ENCODE measurements at places on chromosomes 1 and 21. TPM values are rescaled to one million over a fixed set of nuclear protein-coding genes. Genes with fewer than 3 reads are reported as not detected.
A peak's percentile ranks its signal among the peaks of the same experiment; 100 is the strongest.

TRAF5 gene
- 25.7 TPM for total RNA-seq

S100A1 gene
- total RNA-seq, result 17.9 TPM

CD247 gene
- total RNA-seq, result 0.26 TPM

TRIM45 gene
- total RNA-seq, result 5.4 TPM

LRRC38 gene
- total RNA-seq, result not detected

FCGR3A gene
- 18.7 TPM for total RNA-seq

VWA5B1 gene
- total RNA-seq, result not detected

SAMD13 gene
- total RNA-seq, result not detected

CACNA1S gene
- total RNA-seq, result not detected

FMO4 gene
- total RNA-seq, result 3.2 TPM

LORICRIN gene
- total RNA-seq, result not detected

KPRP gene
- total RNA-seq, result not detected

AGO1 gene
- total RNA-seq, result 17.1 TPM

CHIA gene
- not detected for total RNA-seq

- H3K27me3 ChIP-seq, result no peaks in the 10 kb centered on the region
- no peak for DNase-seq
- no peaks in the 10 kb centered on the region for H3K4me1 ChIP-seq
- no peak overlapping the region for H3K27ac ChIP-seq
- no peaks in the 10 kb centered on the region for H3K36me3 ChIP-seq
- H3K4me3 ChIP-seq, result no peak overlapping the region
These were observed 9.4 kb downstream of the TIAM1 start for GRCh38 chr21:31334648-31335121.

DNA sequence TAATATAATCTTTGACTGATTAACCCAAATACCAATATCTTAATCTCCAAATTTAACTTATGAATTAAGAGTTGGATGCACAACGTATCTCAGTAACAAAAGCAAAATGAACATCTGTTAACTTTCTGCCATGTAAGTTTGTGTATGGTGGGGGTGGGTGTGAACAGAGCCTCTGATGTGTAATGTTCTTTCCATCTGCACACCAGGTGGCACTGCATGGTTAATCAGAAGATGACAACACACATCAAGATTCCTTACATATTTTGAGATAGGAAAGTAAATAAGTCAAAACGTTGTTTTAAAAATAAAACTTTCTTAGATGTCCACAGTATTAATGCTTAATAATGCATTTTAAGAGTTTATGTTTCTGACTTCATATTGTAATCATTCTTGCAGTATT is 251.9 kb downstream of the DPYD start:
- no peaks in the 10 kb centered on the region for H3K4me1 ChIP-seq
- H3K4me3 ChIP-seq, result no peak overlapping the region
- no peaks in the 10 kb centered on the region for H3K36me3 ChIP-seq

GRCh38 chr1:66489972-66490601 is 43.9 kb upstream of the SGIP1 start:
- peaks cover 7% of the 10 kb centered on the region for H3K4me1 ChIP-seq
- no peaks in the 10 kb centered on the region for H3K27me3 ChIP-seq
- no peak for DNase-seq
- no peaks in the 10 kb centered on the region for H3K36me3 ChIP-seq
- H3K4me3 ChIP-seq, result no peak overlapping the region

DNA sequence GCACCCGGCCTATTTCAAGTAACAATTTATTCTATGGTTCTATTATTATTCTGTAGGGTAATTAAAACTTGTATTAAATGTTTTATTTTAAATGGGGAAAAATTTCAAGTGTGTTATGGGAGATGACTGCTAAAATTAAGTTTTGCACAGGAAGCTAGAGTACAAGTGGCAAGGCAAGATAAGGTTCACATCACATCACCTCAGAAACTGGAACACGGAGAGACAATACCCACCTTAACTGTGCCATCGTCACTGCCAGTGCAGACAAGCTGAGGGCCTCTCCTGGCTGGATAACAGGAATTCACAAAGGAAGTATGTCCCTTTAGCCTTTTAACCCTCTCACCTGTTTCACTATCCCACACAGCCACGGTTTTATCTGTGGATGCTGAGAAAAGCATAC is 7.6 kb downstream of the SNRNP40 start:
- no peak overlapping the region for H3K27ac ChIP-seq
- DNase-seq, result no peak
- H3K4me1 ChIP-seq, result no peaks in the 10 kb centered on the region
- H3K4me3 ChIP-seq, result no peak overlapping the region
- no peaks in the 10 kb centered on the region for H3K27me3 ChIP-seq

- H3K27ac ChIP-seq, result peak overlapping the region; percentile 72
- DNase-seq, result no peak
These were observed 37.7 kb upstream of the IPO9 start for GRCh38 chr1:201791051-201791778.

DNA sequence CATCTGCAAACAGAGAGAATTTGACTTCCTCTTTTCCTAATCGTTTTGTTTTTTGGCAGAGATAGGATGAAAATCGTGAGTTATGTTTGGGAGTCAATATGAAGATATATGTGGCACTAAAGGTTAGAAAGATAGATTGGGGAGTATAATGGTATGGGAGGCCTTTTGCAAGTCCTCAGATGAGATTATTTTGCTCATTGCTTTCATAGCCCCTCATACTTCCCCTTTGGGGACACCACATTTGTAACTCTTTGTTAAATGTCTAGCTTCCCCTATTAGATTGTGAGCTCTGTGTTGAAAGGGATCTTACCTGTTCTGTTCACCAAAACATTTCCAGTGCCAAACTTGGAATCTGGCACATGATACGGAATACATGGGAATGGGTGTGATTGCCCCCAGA is 30.2 kb downstream of the RAVER2 start:
- no peak overlapping the region for H3K27ac ChIP-seq
- no peaks in the 10 kb centered on the region for H3K4me1 ChIP-seq
- H3K27me3 ChIP-seq, result no peaks in the 10 kb centered on the region
- no peak for DNase-seq
- no peak overlapping the region for H3K4me3 ChIP-seq

DNA sequence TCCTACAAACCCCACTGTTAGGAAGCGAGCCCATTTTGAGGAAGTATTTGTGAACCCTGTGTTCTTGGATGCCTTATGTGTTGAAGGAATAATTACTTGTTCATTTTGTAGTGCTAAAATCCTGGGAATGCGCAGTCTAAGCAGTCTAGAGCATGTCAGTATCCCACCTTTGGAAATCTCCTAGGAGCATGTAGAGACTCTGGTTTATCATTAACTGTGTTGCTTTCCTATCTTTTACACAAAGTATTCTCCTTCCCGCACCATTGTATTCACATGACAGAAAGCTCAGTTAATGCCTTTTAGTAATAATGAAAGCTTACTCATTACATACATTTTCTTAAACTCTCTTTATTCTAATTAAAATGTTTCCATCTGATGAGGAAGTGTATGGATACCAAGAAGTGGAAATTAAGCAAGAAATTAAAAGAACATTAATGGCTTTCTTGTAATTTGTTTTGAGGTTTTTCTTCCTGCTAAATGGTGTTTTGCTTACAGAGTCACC is 99.4 kb downstream of the CAMTA1 start:
- no peak overlapping the region for H3K27ac ChIP-seq
- peaks cover 7% of the 10 kb centered on the region for H3K36me3 ChIP-seq
- H3K4me3 ChIP-seq, result no peak overlapping the region
- no peaks in the 10 kb centered on the region for H3K27me3 ChIP-seq

- H3K4me3 ChIP-seq, result no peak overlapping the region
- no peaks in the 10 kb centered on the region for H3K27me3 ChIP-seq
- no peaks in the 10 kb centered on the region for H3K36me3 ChIP-seq
- no peak overlapping the region for H3K27ac ChIP-seq
- H3K4me1 ChIP-seq, result no peaks in the 10 kb centered on the region
- no peak for DNase-seq
These were observed 102.8 kb upstream of the COL24A1 start for GRCh38 chr1:86259390-86259789.

DNA sequence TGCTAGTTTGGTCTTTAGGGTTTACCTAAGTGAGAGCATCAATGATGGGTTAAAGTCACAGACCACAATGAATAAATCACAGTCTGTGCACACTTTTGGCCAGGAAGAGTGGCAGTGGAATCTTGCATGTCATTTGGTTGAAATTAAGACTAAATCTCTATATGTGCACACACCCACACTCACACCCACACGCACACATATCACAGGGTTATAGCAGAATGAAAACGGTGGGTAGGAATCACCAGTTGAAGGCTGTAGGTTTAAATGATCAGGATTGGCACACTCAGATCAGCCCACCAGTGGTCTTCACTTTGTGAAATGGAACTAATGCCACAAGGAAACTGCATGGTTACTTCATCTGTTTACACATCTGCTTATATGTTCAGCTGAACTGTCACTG is 97.6 kb upstream of the ADAR start:
- H3K27ac ChIP-seq, result no peak overlapping the region
- peaks cover 6% of the 10 kb centered on the region for H3K4me1 ChIP-seq
- no peaks in the 10 kb centered on the region for H3K36me3 ChIP-seq
- no peak for DNase-seq
- no peak overlapping the region for H3K4me3 ChIP-seq

DNA sequence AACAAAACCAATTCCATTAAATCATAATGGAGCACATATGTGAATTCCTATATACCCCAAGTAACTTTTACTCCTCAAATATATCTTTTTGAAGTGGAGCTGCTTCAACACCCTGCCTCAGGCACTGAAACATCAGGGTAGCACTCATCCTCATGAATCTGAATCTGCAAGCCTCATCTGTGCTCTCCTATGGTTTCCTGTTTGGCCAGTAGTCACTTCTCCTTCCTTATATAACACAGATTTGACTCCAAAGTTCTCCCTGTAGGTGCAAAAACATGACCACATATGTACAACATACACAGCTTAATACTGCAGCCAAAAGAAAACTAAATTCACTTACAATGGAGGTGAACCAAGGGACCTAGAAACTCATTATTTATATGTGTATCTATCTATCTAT is 7.2 kb downstream of the TRIT1 start:
- no peaks in the 10 kb centered on the region for H3K27me3 ChIP-seq
- no peak overlapping the region for H3K27ac ChIP-seq
- no peaks in the 10 kb centered on the region for H3K36me3 ChIP-seq
- H3K4me1 ChIP-seq, result peaks cover 42% of the 10 kb centered on the region
- no peak overlapping the region for H3K4me3 ChIP-seq

- no peak for DNase-seq
- H3K27ac ChIP-seq, result peak overlapping the region; percentile 85
- H3K36me3 ChIP-seq, result peaks cover 3% of the 10 kb centered on the region
- H3K27me3 ChIP-seq, result no peaks in the 10 kb centered on the region
- H3K4me3 ChIP-seq, result peak overlapping the region; percentile 69
These were observed 469 bp upstream of the S100A16 start for GRCh38 chr1:153613406-153613805.

DNA sequence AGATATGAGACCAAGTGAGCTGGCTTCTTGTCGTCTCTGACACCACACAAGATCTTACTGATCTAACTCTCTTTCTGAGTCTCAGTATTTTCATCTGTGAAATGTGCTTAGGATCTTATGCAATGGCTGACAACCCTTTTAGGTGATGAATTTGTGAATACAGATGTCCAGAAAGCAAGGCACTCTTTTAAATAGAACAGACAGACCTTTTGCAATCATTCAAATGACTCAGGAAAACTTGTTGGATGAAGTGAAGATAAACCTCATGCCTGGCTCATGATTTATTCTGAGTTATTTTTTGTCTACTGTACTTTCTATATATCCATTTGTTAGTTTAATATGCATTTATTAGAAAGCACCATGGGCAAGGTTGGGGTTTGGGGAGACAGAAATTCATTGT is 411.3 kb downstream of the PTPRU start:
- no peak overlapping the region for H3K27ac ChIP-seq
- H3K27me3 ChIP-seq, result no peaks in the 10 kb centered on the region
- DNase-seq, result no peak

DNA sequence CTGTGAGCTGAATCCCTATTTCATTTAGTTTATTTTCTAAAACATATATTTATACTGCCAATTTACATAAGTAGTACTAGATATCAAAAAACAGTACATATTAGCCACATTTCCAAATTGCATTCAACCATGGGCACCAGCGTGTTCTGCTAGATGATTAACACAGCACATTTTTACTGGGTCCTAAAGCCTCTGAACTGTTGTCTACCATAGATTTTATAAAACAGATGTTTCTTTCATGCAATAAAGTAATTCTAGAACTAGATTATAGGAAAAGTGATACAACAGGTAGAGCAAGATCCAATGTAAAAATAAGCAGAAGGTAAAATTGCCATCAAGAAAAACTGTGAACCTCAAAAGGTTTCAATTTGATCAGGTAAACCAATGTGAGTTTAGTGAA is 108.6 kb downstream of the FAF1 start:
- H3K27ac ChIP-seq, result no peak overlapping the region
- no peaks in the 10 kb centered on the region for H3K4me1 ChIP-seq
- no peak overlapping the region for H3K4me3 ChIP-seq

DNA sequence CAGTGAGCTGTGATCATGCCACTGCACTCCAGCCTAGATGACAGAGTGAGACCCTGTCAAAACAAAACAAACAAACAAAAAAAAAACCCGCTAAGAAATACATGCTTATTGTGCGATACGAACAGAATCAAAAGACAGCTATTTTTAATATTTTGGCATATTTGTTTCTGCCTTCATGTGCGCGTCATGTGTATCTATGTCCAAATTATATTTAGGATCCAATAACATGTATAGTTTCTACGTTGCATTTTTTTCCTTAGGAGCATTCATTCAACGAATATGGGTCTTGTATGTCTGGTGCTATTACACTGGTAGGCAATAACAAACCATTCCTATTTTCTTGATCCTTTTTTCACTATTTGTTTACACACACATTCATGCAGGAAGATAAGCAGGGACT is 1.8 kb downstream of the CD46 start:
- no peak for DNase-seq
- peaks cover 17% of the 10 kb centered on the region for H3K36me3 ChIP-seq
- no peaks in the 10 kb centered on the region for H3K27me3 ChIP-seq

DNA sequence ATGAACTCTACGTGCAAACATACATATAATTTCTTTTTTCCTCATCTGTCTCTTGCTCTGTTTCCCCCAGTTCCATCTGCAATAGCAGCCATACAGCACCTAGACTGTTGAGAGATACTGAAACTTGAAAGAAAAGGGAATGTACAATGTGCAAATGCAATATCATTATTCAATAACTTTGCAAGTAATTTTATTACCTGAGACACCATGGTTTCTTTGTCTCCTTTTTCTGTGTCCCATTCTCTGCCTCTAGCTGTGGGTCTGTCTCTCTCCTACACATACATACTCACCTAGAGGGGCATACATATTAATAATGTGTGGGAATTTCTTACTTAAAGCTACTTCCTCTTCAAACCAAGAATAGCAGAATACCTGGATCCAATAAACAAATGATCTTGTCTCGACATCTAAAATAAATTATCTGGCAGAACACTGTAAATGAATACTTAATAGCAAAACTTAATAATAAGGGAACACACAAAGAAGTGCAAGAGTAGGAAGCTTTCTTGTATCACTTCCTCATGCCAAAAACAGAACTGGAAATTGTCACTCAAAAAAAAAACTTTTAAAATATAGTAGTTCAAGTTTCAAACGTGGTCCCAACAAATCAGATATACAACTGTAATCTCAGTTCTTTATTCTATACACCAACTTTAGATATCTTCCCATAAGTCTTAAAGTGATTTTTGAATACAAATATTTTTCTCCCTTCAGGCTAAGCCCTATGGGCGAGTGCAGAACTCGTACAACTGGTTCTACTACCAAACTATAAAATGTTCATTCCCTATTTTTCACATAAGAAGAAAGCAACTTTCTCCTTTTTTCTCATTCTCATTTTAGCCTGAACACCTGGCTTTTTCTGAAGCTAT is 194.6 kb downstream of the NRIP1 start:
- no peak overlapping the region for H3K4me3 ChIP-seq
- H3K27me3 ChIP-seq, result no peaks in the 10 kb centered on the region
- H3K27ac ChIP-seq, result no peak overlapping the region
- no peaks in the 10 kb centered on the region for H3K4me1 ChIP-seq

- no peak overlapping the region for H3K4me3 ChIP-seq
- H3K4me1 ChIP-seq, result no peaks in the 10 kb centered on the region
- H3K27ac ChIP-seq, result no peak overlapping the region
- DNase-seq, result no peak
These were observed 11.7 kb upstream of the ANGPTL3 start for GRCh38 chr1:62585469-62586155.

Measured in esophagus muscularis mucosa (tissue), 4 donors.